ENCODE measurements at places on chromosomes 11 and 22.

DNA sequence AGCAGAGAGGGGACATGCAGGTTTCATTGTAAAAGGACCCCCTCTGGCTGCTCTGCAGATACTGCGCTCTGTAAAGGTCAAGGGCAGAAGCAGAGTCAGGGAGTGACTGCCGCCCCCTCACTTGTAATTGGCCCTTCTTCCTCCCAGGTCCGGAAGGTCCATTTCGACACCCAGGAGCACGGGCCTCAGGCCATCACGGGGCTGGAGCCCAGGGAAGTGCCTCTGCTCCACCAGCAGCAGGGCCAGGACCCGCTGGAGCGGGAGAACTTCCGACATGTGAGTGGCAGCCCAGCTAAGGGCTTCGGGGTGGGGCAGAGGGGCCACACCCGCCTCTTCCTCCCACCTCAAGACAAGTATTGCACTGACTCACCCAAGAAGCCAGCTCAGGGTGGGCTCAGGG is 24.0 kb upstream of the LRRC10B start:
- no peak for DNase-seq

GRCh38 chr11:128664317-128664716 is 29.6 kb upstream of the FLI1 start:
- DNase-seq: no peak

DNA sequence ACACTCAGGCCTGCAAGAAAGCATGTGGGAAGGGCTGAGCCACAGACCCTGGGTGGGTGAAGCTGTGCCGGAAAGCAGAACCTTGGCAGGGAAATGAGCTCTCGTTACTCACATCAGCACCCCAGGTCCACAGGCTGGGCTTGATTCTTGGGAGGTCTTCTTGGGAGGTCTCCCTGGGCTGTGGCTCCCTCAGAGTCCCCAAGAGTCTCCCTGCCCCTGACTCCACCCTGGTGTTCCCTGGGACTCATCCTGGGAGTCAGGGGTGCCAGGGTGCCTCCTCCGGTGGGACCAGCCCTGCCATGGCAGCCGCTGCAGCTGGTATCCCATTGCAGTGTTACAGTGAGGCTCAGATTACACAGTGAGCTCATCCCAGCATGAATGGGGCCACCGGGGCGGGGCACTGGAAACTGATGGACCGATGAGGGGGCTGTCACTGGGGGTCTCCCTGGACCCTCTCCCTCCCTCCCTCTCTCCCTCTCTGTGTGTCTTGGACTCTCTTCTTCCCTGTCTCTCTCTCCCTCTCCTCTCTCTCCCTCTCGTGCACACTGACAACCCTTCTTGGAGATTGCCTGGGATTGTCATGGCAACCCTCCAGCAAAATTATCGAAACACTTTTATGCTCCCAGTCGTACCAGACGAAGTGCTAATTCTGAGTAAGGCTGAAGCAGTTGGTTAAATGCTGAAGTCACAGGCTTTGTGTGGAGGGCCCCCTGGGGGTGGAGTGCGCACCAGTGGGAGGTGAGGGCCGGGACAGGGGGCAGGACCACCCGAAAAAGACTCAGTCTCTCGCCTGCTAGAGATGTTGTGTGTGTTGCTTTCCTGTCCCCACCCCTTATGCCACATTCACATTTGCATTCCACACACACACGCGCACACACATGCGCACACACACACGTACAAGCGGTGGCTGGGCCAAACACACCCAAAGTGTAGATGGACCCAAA is 8.6 kb upstream of the C11orf96 start:
- DNase-seq: no peak

DNA sequence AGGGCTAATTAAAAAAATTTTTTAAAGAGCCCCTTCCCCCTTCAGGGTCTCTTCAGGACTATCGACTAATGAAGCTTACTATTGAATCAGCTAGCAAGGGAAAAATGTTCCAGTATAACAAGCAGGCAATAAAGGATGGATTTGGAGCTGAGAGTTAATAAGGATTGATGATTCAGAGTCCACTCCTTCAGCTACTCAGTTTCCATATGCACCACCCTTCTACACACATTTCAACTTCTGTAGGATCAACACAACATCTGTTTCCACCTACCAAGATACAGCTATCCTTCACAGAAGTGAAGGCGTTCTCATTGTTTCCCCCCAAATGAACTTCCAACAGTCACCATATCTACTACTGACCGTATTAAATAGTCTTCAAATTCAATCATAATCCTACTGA is 6.6 kb upstream of the ALKBH3 start:
- no peak for DNase-seq

GRCh38 chr11:33291004-33291777 is 34.0 kb downstream of the HIPK3 start:
- DNase-seq: no peak

DNA sequence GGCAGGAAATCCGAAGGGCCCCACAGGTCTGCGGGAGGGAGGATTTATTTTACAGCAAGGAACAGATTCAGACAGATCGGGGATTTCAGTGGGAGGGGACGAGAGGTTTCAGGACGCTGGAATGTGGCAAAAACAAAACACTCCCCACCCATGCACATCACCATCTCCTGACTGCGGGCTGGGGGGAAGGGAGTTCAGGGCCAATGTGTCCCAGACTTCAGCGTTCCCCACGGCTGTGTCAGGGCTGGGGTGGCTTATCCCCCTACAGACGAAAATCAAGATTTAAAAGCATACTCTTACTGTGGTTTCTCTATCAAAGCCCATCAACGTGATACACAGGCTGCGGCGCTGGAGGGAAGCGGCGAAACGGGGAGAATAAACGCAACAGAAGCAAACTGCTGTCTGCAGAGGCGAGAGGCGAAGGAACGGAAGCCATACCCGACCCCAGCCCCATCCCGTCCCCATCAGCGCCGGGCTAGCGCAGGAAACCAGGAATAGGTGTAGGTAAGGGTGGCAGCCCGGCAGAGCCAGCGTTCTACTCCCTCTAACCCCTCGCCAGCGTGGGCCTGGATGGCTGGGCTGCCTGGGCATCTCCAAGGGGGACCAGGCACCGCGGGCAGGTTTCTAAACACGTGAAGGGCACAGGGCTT is 2.7 kb downstream of the TENM4 start:
- DNase-seq: no peak

DNA sequence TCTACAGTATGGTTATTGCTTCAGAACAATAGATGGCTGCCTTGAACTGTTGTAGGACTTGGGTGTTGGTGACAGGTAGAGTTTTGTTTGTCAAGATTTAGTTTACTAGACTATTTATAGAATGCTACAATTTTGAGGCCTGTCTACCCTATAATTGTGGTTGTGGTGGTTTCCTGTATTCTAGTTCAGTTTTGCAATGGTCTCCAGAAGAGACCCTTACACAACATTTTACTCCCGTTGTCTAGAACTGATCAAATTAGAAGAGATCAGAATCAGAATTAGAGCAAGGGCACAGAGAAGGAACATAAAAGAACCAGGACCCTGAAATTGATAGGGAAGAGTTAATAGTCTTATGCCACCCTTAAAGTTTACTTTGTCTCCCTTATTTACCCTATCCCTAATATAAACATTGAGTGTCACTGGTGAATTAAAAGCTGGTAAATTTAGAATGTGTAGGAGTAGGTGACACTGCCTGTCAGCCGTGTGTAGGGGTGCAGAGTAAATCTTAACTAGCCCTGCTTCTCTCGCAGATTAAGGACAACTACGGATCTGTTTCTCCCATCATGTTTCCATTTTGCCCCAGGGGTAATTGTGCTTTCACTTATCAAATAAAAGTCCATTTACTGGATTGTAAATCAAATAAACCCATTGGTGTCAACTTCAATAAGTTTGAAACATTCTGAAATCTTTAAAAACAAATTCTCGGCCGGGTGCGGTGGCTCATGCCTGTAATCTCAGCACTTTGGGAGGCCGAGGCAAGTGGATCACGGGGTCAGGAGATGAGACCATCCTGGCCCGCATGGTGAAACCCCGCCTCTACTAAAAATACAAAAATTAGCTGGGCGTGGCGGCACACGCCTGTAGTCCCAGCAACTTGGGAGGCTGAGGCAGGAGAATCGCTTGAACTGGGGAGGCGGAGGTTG is 10.9 kb upstream of the PHLDB1 start:
- DNase-seq: no peak

GRCh38 chr11:102330231-102330630 is 12.9 kb downstream of the BIRC3 start:
- no peak for DNase-seq

Data from stimulated activated CD8-positive, alpha-beta memory T cell treated with anti-CD3 and anti-CD28 coated beads, Interleukin-7, amount 100 ng/mL, for 1 hour (primary cell).